Eye (tissue), 1 donor: ENCODE measurements at places on chromosomes 6 and 20.

DNA sequence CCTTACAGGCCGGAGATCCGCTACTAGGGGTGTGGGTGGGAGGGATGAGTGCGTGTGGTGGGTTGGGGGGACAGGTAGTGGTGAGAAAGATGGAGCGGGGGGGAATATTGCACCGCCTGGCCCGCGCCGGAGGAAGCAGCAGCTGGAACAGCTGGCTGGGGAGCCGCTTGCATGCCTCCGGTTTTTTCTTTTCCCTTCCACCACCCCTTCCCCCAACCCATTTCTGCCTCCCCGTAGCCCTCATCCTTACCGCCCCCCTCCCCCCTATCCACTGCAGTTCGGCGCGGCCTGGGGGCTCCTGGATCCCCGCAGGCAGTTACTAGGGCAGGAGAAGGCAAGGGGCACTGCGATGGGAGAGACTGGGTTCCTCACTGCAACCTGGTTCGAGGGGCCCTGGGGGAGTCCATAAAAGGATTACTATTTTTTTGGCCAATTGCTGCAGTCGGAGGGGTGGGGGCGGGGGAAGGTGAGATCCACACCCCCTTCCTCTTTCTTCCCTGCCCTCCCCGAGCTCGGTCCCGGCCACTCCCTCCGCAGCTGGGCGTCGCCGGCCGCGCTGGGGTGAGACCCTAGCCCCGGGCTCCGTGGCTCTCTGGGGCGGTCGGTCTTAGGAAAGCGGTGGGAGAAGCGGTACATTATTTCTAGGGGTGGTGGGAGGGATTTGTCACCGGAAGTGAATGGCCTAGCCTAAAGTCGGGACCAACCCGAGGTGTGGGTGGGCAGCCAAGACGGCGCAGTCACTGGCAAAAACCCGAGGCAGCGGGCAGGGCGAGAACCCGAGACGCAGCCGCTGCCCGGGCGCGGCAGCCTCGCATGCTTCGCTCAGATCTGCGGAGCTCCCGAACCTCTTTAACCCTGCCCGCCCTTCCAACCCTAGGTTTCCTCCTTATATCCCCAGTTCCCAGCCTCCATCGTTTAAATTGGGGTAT, 824 bp upstream of the TBCC start:
- peak; percentile 94 for DNase-seq

DNA sequence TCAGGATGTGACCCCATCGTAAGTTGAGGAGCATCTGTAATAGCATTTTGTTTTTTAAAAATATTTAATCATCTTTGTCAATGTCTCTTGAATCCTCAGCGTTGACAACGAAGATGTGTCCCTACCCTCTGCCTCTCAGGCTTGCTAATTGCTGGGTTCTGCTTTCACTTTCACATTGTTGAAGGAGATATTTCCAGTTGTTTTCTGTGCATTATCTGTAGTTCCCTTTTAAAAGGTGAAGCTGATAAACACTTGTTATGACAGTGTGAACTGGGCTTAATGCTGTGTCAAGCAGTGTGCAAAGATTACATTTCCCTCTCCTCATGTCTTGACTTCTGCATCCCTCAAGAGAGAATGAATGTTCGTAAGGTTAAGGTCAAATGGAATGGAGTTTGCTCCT, 54.9 kb downstream of the CSE1L start:
- no peak for DNase-seq

GRCh38 chr6:125201961-125202729, 48.6 kb downstream of the TPD52L1 start:
- DNase-seq: peak; percentile 24

DNA sequence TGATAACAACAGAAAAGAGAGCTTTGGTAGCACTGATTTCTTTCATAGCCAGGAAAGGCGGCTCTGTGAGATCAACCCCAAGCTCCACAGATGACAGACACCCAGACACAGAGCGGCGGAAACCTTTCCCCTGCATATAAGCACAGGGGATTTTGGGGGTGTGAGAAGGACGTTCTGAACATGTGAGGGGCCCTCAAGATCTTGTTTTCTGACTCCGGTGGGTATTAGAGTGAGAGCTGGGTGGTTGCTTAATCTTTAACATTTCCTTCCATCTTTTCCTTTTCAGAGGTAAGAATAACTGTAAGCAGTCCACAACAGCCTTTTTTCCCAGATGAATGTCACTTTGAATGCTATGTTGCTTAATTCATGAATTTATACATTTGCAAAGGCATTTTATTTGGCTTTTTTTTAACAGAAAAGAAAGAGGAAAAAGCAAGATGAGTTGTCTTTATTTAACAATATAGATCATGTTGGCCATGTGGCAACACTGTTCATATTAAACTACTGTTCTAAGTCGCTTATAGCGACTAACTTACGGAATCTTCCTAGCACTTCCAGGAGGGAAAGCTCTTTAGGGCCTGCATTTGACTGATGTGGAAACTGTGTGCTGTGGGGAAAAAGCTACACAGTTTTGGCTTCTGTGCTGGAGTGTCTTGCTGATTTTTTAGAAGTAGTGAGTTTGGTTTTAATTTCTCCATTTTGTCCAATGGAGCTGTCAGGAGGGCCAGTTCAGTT, 80.5 kb upstream of the NAA20 start:
- DNase-seq: no peak

DNA sequence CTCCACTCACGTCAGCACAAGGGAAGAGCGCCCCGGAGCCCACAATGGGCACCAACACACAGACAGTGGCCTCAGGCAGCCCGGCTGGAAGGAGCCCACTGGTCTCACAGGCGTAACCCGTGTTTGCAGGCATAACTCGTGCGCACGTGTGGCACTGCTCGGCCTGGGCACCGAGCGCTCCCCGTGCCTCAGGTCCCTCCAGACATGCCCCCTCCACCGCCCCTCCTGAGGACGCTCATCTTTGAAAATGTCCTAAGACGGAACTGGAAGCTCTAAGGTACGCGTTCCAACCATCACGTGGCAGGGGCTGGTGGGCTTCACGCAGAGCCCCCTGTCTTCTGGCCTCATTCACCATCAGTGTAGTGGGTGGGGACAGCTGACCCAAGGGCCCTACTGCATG, 44.6 kb downstream of the SSR1 start:
- no peak for DNase-seq
